GM03348 (cell line): ENCODE measurements at places on chromosomes 5 and 9.

GRCh38 chr5:142012792-142013388 lies at the start of gene GNPDA1:
Gene GNPDA1, minus strand, starts transcription at chr5:142013027. Its CDS starts 992 bp downstream, at chr5:142012035.
- DNase-seq = peak; percentile 96

DNA sequence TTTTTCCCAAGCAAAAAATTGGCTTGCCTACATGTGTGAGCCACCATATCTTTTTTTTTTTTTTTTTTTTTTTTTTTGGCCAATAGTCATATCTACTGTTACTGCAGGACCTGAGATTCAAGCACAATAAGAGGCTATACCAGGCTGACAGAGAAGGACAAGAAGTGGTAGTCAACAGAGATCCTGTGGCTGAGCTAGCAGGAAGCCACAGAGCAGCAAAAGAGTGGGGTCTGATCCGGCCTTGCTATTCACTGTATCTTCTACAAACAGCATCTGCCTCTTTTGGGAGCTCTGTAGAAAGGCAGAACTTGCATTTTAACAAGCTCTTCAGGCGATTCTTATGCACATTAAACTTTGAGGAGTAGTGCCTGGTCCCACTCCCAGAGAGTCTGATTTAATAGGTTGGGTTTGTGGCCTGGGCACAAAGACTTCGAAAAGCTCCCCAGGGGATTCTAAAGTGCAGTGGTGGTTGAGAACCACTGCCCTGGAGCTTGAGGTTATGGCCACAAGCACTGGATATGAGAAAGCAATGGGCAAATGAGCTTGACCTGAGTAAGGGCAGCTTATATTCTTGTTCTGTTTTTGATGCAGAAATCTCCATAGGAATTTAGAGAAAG lies 162.8 kb downstream of the PIK3R1 start:
- no peak for DNase-seq

DNA sequence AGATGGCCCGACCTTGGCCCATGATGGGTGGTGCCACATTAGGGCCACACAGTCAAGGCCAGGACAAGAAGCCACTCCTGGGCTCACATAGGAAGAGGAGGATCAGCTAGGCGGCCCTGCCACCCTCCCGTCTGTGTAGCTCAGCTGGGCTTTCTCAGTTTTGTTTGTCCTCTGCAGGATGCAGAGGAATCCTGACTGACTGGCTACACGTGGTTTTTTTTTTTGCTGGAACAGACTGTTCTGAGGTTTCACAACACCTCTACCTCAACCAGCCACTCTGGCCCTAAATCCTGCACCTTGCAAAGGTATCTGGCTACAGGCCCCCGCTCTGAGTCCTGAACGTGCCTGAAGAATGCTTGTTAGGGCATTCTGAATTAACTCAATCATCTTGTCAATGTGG lies 88.3 kb upstream of the MSX2 start:
- DNase-seq = no peak

DNA sequence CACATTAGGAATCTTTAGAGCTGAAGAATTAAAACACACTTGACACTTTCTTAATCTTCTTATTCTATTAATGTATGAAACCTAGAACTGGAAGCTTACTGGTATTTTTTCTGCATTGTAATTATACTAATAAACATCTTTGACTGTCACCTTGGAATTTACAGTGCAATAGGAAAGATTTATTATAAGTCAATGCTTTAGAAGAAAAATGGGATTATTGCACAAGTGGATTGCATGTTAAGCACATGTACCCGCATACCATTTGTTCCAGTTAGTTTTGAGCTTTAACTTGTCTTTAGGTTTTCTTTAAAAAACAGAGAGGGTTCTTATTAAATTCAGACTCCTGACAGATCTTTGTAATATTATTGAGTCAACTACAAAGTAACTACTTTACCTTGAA lies 278.5 kb downstream of the CCDC171 start:
- DNase-seq = no peak

DNA sequence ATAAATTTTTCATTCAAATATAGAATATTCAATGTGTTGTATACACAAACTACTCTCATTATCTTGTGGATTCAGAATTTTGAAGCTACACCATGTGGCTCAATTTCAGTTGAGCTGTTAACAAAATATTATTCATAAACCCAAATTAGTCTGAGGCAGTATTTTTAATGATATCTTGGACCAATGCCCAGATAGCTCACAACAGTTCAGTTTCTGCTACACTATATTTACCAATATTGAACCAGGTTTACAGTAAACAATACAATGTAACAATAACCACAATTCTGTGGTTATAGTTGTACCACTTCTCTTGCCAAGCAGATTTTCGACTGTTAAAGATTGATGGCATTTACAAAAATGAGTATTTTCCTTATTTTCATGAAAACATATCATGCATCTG lies 99.9 kb downstream of the SSBP2 start:
- no peak for DNase-seq

GRCh38 chr9:76737154-76737902 lies 26.9 kb upstream of the PCA3 start:
- no peak for DNase-seq

DNA sequence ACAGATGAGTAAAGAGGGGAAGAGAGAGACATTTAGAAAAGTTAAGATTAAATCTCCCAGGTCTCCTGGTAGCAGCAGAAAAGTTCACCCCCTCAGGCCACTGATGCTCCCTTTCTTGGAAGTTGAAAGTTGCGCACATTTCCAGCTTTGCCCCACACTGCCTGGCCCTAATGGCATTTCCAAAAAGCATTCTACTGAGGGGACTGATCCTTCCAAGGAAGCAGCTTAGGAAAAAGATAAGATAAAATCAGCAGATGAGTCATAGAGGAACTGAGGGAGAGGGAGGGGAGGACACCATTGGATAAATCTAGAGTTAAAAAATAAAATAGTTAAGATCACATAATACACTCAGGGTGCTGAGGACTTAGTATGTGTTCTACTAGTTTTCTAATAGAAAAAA lies 67.6 kb upstream of the SLC12A2 start:
- DNase-seq = peak; percentile 4

DNA sequence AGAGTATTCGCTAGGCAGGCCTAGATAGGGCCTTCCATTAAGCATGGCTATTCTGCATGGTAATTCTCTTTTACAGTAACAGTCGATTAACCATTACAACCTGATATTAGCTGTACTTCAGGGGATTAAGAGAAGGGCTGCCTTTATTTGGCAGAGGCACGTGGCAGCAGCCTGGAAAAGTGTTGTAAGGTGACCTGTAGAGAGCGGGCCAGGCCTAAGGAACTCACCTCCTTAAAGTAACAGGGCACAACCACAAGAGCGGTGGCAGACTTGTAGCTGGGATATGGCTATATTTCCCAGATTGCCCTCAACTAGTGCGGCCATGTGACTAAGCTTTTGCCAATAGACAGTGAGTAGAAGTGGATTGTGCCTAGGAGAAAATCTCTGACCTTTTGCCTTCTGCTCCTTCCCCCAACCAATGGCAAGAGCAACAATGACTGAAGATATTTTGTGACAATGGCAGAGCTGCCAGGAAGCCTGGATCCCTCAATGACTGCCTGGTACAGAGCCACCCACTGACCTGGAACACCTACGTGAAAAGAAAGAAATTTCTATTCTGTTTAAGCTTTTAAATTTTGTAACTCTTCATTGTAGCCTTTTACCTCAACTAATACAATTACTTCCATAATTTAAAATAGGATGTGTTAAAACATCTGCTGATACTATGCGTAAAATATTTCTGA lies 18.9 kb upstream of the ANKRD34B start:
- DNase-seq = no peak

DNA sequence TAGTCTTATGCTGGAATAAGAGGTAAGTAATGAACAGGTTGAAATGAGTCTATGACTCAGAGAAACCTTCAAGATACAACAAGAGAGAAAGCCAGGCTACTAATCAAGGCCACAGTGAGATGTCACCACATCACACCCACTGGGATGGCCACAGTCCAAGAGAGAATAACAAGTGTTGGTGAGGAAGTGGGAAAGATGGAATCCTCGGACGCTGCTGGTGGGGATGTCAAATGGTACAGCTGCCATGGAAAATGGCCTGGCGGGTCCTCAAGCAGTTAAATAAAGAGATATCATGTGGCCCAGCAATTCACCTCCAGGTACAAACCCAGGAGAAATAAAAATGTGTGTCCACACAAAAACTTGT lies 41.9 kb upstream of the NEURL1B start:
- no peak for DNase-seq

- no peak for DNase-seq
Measured at GRCh38 chr9:109450346-109450745, 47.8 kb downstream of the PTPN3 start.

DNA sequence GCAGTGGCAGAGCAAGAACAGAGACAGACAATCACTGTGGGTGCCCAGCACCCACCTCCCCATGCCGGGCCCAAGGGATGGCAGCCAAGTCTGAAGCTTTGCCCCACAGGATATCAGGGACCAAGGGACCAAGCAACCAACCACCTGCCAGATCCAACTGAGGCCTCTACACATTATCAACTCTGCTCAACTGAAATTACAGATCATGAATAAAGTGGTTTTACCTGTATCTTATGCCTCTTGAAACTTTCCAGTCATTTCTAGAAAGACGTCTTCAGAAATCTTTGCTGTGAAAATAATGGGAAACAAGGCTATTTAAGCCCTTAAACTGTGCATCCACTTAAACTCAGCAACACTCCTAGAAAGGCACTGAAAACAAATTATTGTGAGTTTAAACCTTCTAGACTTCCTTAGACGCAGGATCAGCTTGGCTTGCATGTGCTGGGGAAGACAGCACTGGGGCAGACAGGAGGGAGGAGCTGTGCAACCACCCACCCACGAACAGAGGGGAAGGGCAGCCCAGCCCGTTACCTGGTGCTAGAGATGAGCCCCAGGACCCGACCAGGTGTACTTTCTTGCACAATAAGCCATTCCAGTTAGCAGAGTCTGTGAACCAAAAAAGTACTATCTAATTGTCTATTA lies 80.0 kb downstream of the SEMA4D start:
- no peak for DNase-seq

- no peak for DNase-seq
Measured at GRCh38 chr5:109998208-109998607, 308.5 kb downstream of the MAN2A1 start.

DNA sequence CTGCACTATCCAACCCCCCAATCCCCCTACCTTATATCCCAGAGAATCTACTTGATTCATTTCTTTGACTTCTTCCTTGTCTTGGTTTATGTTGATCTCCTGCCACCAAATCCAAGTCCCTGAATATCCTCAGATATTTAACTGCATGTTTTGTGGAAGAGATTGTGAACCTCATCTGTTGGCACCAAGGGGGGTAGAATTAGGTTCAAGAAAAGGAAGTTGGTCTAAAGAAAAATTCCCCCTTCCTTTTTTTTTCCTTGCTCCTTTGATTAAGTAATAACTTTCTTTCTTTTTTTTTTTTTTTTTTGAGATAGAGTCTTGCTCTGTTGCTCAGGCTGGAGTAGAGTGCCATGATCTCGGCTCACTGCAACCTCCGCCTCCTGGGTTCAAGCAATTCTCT lies 526 bp upstream of the CD14 start:
- no peak for DNase-seq

DNA sequence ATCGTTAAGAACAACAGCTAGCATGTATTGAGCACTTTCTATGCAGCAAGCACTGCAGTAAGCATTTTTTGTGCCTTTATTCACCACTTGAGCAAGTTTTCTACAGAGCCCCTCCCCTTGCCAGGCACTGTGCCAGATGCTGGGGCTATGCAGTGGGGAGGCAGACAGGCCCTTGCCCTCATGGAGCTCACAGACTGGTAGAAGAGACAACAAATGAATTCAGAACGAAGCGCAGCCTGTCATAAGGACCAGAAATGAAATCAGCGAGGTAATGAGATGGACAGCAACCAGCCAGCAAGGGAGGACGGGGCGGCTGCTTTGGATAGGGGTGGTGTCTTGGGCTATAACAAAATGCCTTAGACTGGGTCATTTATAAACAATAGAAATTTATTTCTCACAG lies 68.8 kb downstream of the C9orf50 start:
- no peak for DNase-seq

DNA sequence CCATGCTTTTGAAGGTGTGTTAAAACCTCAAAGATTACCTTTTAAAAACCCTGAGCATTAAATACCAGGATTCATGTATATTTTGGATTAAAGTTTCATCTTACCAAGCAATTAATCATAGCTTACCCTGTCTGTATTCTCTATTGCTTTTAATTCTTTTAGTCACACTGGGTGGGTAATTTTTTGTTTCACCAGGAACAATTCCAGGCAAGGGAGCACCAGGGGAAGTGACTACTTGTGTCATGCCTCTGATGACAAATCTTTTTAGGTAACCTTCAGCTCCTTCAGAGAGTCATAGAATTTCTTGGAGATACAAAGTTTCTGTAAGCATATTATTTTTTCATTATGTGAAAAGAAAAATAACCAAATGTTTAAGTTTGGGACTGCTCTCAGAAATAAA lies 33.4 kb upstream of the ANXA1 start:
- DNase-seq = no peak

DNA sequence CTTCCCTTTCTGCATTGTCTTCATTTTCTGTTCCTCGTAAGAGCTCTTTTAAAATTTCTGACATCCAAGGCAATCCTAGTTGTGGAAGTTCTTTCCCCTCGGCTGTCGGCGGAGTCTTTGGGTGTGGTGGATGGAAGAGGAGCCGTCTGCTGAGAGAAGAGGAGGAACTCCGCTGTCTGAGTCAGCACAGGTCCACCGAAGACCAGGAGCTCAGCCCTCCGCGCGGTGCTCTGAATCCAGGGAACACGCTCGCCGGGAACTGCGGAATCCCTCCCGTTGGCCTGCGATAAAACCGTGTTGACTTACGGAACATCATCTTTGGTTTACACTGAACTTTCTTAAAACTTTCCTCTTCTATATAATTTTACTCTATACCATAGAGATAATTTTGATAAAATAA lies 100.7 kb upstream of the IRX4 start:
- no peak for DNase-seq

GRCh38 chr9:31873722-31874121 lies 510.7 kb upstream of the ACO1 start:
- DNase-seq = no peak

- DNase-seq = no peak
Measured at GRCh38 chr9:81833563-81834345, 94.5 kb upstream of the SPATA31D4 start.
